ENCODE measurements at places on chromosomes 12 and 14.

- no peak for DNase-seq
These were observed 90.2 kb upstream of the SYT10 start for GRCh38 chr12:33529810-33530209.

GRCh38 chr14:97946641-97947040, 1149.5 kb downstream of the VRK1 start:
- DNase-seq, result no peak

- DNase-seq, result no peak
These were observed 64.5 kb downstream of the DUSP16 start for GRCh38 chr12:12498210-12498609.

- no peak for DNase-seq
These were observed 18.3 kb downstream of the NCKAP5L start for GRCh38 chr12:49809906-49810389.

DNA sequence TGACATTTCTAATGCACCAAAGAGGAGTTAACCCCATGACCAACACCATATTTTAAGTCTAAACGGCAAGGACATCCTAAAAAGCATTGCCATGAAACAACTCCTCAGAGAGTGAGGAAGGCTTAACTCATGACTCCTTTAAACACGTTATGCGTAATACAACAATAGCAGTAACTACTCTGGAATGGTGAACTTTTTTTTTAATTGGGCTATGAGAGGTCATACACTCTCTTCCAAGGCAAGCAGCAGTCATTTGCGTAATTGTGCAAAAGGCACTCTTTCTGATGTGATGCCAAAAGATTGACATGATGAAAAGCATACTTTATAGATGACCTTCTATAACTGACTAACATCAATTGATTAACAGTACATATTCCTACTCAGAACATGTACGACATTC, 39.4 kb downstream of the RHOJ start:
- DNase-seq, result no peak

DNA sequence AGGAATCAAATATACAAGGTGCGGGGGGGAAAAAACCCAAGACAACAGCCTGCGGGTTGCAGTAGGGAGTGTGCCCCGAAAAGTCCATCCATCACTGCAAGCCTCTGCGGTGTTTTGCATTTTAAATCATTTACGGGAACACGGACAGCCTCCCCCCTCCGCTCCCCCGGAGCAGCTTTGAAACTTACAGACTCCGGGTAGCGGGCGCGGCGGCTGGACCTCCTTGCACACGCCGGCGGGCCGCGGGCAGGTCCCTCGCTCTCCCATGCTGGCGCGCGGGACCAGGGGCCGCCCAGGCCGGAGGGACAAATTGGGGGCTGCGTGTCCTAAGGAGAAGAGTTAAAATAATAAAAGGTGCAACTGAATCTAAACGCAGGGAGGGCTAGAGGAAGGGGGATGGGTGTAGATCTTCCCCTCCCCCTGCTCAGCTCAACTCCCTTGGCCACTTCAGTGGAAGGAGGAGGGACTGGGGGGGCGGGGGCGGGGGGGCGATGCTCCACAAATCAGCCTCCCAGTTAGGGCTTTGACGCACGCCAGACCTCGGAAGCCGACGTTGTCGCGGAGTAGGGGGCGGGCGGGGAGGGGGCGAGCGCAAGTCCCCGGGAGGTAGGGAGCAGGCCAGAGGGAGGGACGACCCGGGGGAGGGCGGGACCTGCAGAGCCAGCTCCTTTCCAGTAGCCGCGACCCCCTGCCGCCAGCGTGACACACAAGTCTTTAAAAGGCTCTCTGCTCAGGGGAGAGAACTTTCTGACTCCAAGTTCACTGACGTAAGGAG, at the start of gene KCNJ8:
KCNJ8 (minus strand) TSS at position 349 of the 775 bp plus-strand sequence. CDS start 1,090 bp downstream, outside the sequence.
- no peak for DNase-seq

- DNase-seq, result no peak
These were observed 731.9 kb upstream of the FBXO33 start for GRCh38 chr14:40164083-40164482.

DNA sequence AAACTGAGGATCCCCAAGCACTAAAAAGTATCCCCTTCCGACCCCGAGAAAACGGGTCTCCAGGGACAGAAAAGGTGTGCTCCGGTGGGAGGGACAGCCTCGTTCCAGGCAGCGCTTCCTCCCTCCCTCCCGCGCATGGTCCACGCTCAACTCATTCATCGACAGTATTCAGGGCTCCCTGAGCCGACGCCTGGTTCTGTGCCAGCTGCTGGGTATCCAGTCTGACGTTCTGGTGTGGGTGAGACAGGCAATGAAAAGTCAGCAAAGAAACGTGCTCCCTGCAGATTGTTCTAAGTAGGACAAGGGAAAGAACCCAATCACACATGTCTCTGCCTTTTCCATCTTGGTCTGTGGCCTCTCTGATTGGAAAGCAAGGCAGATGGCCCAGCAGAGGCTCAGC, 19.6 kb upstream of the SMOC1 start:
- no peak for DNase-seq

DNA sequence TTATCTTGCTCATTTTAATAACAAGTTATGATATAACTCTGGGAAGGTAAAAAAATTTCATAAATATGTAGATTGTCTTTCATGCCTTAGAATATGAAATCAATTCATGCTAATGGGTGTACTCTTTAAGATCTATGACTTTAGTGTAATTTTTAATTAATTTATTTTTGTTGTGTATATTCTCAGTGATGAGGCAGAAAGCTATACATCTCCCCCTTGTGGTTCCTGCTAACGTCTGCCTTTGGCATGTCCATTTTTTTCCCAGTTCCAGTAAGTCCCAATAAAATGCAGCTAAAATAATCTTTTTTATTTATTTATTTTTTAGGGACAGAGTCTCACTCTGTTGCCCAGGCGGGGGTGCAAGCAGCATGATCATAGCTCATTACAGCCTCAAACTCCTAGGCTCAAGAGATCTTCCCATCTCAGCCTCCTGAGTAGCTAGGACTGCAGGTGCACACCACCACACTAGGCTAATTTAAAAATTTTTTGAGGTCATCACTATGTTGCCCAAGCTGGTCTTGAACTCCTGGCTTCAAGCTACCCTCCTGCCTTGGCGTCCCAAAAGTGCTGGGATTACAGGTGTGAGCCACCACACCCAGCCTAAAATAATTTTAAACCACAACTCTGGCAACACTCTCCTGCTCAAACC, 3.3 kb upstream of the CHURC1 start:
- no peak for DNase-seq

Data from CD4-positive, alpha-beta T cell treated with Interleukin-15 for 4 hours (primary cell).